Left renal pelvis (tissue), 4 donors: ENCODE measurements at places on chromosomes 7 and 10.

- no peak for DNase-seq
Measured at GRCh38 chr7:24703296-24703695, 54.0 kb downstream of the GSDME start.

GRCh38 chr7:51308696-51309095 lies 7.9 kb downstream of the COBL start:
- DNase-seq = no peak

DNA sequence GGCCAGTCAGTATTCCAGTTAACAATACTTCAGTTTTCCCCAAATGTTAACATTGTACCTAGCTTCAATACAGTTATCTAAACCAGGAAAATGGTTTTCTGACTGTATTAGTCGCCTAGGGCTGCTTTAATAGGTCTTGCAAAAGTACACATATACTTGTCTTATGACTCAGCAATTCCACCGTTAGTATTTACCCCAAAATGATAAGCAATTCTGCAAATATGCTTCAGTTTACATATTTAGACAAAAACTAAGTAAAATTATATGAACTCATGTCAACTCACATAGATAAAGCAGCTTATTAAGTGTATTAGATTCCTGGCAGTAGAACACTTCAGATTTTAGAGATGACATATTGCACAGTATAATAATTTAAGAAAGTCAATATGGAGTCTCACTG lies 363.3 kb downstream of the ARL4A start:
- no peak for DNase-seq

DNA sequence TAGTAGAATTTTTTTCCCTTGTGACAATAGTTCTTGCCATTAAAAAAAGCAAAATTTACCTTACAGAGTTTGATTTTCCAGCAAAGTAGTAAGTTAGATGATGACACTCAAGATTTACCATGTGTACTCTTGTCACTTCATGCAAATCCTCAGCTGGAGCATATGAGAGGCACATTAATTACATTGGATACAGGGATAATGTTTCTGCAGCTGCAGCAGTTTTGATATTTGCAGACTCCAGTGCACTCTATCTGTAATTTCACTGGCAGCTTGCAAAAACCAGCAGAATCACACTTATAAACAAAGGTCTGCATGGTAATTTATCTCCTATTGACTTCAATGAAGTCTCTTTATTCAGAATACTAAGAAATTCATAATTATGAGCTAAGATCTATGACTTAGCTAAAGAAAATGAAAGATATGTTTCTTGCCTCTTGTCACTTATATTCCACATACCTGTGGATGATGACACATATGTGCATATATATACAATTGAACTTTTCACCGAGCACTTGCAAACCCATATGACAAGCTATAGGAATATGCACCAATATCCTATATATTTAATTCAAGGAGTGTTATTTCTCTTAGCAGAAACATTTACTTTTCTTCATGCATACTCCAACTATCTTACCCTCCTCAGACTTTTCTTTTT lies 530.6 kb downstream of the PHTF2 start:
- no peak for DNase-seq

DNA sequence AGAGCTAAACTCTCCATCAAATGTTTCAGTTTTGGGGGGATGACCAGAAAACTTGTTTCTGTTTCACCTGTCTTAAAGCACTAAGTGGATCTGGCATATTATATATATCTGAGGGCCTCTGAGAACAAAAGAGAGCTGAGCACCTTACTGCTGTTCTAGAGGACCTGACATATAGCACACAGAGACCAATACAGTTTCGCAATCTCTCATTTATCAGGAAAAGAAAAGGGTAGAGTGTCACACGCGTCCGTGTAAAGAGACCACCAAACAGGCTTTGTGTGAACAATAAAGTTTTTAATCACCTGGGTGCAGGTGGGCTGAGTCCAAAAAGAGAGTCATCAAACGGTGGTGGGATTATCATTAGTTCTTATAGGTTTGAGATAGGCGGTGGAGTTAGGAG lies 434.5 kb upstream of the KCND2 start:
- DNase-seq = no peak

GRCh38 chr7:40348126-40348728 lies 213.4 kb downstream of the SUGCT start:
- DNase-seq = no peak

DNA sequence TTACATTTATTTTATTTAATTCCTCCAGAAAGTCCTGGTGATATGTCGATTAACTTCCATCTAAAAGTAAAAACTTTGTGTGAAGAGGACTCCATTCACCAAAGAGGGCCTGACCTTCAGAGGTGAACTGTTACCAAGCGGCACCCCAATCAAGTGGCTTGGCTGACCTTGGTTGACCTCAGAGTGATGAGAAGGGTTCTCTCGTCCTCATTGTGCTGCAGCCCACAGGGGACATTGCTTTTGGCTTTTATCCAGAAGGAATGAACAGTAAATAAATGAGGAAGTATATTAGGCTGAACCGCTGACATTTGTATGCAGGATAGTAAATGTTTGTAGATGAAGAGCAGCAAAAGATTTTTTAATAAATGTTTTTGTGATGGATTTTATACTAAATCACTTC lies 172.4 kb upstream of the MKI67 start:
- DNase-seq = no peak

- DNase-seq = no peak
Measured at GRCh38 chr10:124035928-124036558, 57.4 kb downstream of the CHST15 start.

GRCh38 chr10:92153-92552 lies 43.1 kb upstream of the TUBB8 start:
- no peak for DNase-seq

- DNase-seq = no peak
Measured at GRCh38 chr10:96846395-96846794, 14.3 kb downstream of the LCOR start.

DNA sequence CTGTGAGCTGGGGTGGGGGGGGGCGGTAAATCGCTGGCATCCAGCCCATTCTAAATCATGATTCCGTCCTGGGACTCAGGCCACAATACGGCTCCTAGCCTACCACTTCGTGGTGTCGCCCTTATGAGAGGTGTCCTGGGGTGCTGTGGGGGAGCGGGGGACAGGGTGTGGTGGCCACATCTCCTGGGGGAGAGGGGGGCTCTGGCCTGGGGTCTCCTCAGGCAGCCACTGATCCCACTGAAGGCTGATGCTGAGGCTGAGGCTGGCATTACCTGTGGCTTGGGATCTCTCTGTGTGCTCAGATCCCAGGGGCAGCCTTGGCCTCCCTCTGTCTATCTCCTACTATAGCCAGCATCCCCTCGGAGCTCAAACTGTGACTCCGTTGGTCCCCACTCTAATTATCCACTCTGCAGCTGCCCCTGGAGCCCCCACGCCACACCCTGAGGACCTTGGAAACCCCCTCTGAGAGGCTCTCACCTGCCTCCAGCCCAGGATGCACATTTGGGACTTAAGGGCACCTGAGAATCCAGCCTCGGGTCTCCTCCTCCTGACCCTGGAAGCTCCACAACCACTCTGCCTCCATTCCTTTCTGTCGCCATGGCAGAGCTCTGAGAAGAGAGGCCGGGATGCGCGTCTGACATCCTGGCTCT lies 249.3 kb upstream of the TCERG1L start:
- DNase-seq = no peak

DNA sequence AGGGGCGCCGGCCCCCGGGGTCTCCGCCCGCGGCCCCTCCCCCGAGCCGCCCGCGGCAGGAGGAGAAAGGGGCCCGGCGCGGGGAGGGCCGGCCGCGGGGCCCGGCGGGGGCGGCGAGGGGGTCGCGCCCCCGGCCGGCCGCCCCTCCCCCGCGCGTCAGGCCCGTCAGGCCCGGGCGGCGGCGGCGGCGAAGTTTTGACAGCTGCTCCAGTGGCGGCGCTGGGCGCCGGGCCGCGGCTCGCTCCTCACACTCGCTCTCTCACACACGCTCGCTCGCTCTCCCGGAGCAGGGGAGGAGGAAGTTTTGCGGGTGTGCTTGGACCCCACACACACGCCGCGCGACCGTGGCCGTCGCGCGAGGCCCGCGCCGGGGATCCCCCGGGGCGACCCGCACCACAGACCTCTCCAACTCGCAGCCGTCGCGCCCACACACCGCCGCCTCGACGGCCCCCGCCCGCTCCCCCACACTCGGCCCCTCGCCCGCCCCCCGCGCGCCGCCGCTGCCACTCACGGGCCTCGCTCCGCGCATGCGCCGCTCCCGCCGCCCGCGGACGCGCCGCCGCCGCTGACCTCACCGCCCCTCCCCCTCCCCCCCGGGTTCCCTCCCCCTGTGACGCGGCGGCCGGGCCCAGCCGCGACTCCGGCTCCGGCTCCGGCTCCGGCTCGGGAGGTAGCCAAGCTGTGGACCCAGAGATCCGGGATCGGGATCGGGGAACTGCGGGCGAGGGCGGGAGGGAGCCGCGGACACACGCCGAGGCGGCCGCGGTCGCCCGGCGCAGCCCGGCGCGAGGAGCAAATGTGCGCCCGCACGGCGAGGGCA lies 518 bp upstream of the KMT2C start:
- peak; percentile 72 for DNase-seq

DNA sequence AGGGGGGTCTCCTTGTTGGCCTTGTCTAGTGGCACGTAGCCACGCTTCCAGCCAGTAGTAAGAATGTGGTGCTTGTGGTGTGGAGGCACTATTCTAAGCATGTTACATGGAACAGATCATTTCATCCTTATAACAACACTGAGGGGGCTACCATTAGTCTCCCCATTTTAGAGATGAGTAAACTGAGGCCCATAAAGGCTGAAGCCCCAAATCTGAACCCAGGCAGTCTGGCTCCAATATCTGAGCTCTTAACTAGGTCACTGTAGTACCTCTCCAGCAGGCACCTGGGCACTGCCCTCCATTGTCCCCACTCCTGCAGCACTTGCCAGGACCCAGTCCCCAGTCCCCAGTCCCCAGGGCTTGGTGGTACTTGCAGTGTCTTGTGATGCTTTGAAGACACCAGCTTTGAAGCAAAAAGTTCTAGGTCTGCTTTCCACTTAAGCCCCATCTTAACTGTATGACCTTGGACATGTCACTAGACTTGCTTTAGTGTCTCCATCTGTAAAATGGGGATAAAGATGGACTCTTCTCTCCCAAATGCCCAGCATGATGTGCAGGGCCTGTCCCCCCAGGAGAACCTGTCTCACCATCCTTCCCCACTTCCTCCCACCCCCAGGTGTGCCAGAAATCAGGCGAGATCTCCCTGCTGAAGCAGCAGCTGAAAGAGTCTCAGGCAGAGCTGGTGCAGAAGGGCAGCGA lies 6.4 kb downstream of the LZTS2 start:
- DNase-seq = no peak

- DNase-seq = no peak
Measured at GRCh38 chr7:12013983-12014382, 182.0 kb upstream of the THSD7A start.

GRCh38 chr10:103584216-103585010 lies 90.9 kb downstream of the NEURL1 start:
- no peak for DNase-seq

- DNase-seq = no peak
Measured at GRCh38 chr10:73591935-73592699, 975 bp upstream of the USP54 start.

- no peak for DNase-seq
Measured at GRCh38 chr10:23157239-23157681, 34.9 kb upstream of the PTF1A start.

GRCh38 chr7:86814661-86815379 lies 171.1 kb downstream of the GRM3 start:
- DNase-seq = no peak

GRCh38 chr7:17779381-17779780 lies 160.9 kb downstream of the SNX13 start:
- no peak for DNase-seq

GRCh38 chr10:133384071-133384470 lies 5.0 kb downstream of the PAOX start:
- DNase-seq = no peak

DNA sequence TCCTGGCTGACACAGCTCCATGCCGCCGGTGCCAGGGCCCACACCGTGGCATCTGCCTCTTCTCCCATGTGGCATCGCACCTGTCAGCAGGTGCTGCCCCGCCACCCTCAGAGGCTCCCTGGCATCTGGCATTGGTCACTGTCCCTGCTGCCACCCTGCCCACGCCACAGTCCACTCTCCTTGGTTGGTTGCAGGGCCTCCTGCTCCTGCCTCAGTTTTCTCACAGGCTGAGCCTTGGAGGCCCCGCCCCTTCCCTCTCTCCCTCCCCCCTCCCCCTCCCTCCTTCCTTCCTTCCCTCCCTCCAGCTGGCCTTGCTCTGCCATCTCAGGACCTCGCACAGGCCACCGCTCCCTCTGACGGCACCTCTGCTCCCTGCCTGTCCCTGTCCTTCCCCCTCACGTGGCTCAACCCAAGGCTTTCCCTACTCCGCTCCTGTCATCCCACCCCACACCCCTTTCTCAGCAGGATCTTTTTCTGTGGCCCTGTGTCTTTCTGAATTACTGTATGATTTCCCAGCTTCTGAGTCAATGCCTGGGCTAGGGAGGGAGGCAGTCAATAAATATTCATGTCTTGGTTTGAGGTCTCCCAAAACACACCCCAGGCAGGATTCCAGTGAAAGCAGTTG lies 87.4 kb downstream of the INPP5A start:
- DNase-seq = no peak

DNA sequence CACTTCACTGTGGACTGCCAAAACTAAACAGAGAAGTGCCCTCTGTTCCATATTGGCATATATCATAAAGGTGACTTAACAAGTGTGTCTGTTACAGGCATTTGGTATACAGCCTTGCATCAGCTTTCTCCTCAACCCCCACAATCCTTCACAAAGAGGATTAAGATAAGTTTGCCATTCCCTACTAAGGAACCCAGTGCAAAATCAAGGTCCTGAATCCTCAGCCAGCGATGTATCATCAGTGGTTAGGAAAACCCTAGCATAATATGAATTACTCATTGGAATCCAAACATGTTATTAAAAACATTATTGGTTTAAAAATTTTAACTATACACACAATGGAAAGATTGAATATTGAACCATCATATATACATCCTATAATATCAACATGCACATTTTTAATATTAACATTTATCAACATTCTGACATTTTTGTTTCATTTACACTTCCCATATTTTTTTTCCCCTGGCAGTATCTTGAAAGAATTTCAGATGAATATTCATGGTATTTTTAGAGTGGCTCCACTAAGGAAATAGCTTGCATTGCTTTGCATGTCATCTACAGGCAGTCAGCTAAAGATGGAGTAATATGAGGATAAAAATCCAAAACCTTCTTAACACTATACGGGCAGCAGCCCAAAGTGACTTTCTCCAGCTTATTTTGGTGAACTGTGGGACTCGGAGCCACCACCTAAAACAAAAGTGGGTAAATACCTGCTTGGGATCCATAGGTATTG lies 215.6 kb upstream of the CHRM2 start:
- no peak for DNase-seq

GRCh38 chr10:88243836-88244730 lies 339.0 kb downstream of the RNLS start:
- DNase-seq = no peak

- no peak for DNase-seq
Measured at GRCh38 chr7:3649250-3649649, 348.2 kb downstream of the SDK1 start.

- DNase-seq = no peak
Measured at GRCh38 chr10:66958466-66958865, 32.6 kb downstream of the LRRTM3 start.

DNA sequence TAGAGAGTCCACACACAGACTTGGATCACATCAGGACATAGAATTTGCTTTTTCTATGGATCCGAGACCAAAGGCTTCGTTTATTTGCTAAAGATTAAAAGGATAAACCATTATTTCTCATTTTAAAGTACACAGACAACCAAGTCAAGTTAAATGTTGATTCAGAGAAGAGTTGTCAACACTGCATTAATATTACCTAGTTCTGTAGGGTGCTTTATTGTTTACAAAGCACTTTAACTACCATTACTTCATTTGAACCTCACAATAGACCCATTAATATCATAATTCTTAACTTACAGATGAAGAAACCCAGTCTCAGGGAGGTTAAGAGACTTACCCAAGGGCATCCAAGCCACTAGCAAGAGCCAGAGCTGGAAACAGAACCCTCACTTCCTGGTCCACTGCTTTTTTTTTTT lies 43.2 kb upstream of the GSAP start:
- no peak for DNase-seq
